ENCODE measurements at places on chromosomes 6 and 20. TPM values are rescaled to one million over a fixed set of nuclear protein-coding genes. Genes with fewer than 3 reads are reported as not detected.

GRCh38 chr6:37819802-37820717 lies 533 bp downstream of the ZFAND3 start:
- DNase-seq: no peak

GRCh38 chr6:147040121-147040910 lies 163.9 kb upstream of the STXBP5 start:
- no peak for DNase-seq

DNA sequence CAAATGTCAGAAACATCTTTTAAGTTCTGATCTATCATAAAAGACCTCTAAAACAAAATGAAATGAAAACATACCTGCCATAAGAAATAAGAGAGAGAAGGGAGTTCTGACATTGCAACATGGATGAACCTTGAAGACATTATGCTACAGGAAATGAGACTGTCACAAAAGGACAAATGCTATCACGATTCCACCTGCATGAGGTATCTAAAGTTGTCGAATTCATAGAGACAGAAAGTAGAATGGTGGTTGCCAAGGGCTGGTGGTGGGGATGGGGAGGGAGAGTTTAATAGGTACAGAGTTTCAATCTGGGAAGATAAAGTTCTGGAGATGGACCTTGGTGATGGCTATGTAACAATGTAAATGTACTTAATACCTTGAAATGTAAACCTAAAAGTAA lies 3.3 kb downstream of the EZR start:
- DNase-seq: no peak

GPR63 gene
- 3.4 TPM for polyA plus RNA-seq

DNA sequence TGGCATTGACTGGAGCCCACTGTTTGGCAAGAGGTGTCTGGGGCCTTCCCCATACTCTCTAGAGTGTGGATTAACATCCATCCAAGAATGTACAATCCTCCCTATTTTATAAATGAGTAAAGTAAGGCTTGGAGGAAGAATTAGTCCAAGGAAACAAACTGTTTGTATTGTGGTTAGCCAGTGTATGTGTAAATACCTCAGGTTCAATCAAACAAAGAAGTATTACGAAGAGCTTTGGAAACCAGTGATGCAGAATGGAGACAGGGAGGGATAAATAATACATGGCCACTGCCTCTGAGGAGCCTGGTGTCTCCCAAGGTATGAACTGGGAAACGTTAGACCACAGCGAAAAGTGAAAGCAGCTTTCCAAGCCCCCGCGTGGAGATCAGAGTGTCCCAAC lies 226.6 kb upstream of the RIN2 start:
- DNase-seq: no peak

DNA sequence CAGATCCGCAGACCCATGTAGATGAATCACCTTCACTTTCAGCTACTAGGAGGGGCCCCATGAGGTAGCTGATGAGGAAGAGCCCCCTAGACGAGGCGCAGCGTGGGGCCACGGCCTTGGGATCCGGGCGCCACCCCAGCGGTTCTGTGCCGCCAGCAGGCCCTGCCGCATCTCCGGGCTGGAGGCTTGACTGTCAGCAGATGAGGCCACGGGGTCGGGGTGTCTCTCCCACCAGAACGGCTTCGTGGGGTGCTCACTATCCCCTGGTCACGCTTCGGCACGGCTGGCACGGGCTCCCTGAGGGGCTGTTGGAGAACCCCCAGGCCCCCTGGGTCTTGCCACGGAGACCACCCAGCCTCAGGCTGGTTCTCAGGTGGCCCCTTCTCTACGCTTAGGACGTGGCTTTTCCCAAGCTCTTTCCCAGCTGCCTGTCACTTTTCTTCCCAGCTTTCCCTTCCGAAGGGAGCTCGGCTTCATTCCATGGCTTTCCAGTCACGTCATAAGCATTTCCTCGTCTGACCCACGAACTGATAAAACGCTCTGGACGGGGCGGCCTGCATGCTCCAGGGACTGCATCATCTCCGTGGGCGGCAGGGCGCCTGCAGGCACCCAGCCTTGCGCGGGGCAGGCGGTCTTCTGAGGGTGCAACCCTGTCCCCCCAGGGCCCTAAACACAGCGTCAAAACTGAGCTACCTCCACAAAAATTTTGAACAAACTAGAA lies 85.9 kb downstream of the THBS2 start:
- DNase-seq: no peak

GRCh38 chr20:54848262-54848661 lies 372.9 kb downstream of the DOK5 start:
- no peak for DNase-seq

GRCh38 chr20:25302596-25302995 lies 54.7 kb downstream of the PYGB start:
- no peak for DNase-seq

DNA sequence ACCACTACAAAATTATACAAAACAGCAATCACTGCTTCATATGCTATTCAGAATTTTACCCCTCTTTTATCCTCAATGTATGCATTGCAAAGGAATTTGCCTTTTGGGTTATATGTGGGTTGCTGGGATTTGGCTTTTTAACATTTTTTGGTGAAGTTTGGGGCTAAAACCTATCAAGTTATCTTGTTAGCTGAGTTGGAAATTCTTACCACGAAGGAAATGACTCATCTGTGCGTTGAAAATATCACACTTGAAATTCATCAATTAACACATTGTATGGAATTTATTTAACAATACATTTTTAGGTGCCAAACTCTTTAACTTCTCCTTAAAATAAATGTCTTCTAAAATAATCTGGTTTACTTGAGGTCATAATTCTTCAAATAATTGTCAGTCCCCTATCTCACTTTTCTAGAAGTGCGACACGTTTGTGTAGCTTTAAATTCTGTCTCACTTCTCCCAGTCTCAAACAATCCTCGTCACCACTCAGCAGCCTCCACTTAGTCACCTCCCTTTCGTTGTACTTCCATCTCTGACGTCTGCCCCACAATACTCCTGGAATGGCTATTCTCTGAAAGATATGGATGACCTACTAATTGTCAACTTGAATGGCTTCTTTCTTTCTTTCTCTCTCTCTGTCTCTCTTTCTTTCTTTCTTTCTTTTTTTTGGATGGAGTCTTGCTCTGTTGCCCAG lies 88.5 kb downstream of the PHACTR1 start:
- no peak for DNase-seq

- no peak for DNase-seq
Observed at GRCh38 chr6:125357515-125358256, 55.9 kb upstream of the HDDC2 start.

GRCh38 chr6:105748737-105749161 lies 337.4 kb upstream of the PRDM1 start:
- no peak for DNase-seq

DNA sequence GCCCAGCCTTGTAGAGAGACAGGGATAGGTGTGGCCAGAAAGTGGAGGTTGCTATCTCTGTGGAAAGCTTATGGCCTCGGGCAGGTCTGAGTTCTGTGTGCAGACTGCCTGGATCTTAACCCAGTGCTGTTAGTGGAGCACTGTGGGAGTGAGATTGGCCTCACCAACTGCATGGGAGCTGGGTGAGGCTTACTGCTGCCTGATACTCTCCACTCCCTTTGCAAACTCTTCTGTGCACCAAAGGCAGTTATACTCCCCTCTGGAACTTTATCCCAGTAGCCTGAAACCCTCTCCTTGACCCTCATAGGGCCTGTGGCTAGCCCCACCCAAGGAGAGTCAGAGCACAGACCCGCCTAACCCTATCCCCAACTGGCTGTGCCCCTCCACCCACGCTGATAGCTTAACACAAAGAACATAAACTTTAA lies 41.4 kb upstream of the PKIB start:
- DNase-seq: no peak

GRCh38 chr20:2124564-2125213 lies 23.1 kb downstream of the STK35 start:
- no peak for DNase-seq

- DNase-seq: no peak
Observed at GRCh38 chr20:57482148-57482547, 42.8 kb downstream of the CTCFL start.

- no peak for DNase-seq
Observed at GRCh38 chr6:3325210-3325609, 66.5 kb downstream of the PSMG4 start.

ZNF217 gene
- polyA plus RNA-seq: 35.7 TPM

DNA sequence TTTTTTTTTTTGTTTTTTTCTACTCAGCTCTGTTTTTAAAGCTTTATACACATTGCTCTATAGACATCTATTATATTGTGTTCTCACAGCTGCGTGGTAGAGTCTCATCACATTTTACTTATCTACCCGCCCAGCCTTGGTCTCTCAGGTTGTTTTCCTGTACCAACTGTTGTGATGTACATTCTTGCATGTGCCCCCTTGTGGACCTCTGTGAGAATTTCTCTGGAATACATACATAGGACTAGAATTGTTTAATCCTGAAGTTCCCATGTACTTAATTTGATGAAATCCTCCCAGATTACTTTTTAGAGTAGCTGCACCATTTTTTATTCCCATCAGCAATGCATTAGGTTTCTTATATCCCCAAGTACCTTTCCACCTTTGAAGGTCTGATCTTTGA lies 40.4 kb upstream of the TINAG start:
- DNase-seq: peak; percentile 27

SCUBE3 gene
- 37.6 TPM for polyA plus RNA-seq

LZTS3 gene
- 21.7 TPM for polyA plus RNA-seq

MAVS gene
- polyA plus RNA-seq: 34.7 TPM

GRCh38 chr6:108476376-108476775 lies 84.3 kb upstream of the FOXO3 start:
- DNase-seq: no peak

- no peak for DNase-seq
Observed at GRCh38 chr6:106897580-106897979, 76.9 kb downstream of the CD24 start.

GRCh38 chr6:140546640-140547039 lies 1172.2 kb upstream of the CITED2 start:
- DNase-seq: no peak

OPRM1 gene
- polyA plus RNA-seq: not detected

GRCh38 chr6:90105506-90106170 lies 191.0 kb downstream of the BACH2 start:
- DNase-seq: no peak

DNA sequence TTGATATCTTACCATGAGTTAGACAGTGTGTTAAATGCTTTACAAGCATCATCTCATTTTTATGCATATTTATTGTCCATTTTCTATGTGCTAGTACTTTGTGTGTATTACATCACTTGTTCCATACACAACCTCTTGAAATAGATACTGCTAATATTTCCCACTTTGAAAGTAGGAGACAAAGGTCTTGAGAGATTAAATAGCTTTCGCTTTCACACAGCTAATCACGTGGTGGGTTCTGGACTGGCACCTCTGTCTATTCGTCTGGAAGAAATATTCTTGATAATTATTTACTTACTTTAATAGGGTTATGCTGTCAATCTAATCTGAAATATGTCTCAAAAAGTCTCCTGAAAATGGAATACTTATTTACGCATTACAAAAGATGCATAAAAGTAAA lies 30.2 kb downstream of the EPHA7 start:
- no peak for DNase-seq

CSTF1 gene
- polyA plus RNA-seq: 43.8 TPM

DNA sequence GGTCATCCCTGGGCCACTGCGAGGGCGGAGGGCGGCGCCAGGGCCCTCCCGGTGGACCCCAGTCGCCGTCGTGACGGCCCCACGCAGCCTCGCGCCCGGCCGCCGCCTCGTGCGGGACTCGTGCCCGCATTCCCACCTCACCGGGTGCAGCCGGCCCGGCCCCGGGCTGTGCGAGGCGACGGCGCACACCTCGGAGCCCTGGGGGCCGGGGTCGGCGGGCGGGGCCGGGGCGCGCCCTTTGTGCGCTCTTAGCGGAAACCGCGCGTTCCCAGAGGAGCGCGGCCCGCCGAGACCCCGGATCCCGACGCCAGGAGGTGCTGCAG lies 5.5 kb upstream of the DLL1 start:
- no peak for DNase-seq

GRCh38 chr6:17432356-17432755 lies 39.0 kb downstream of the CAP2 start:
- DNase-seq: no peak

PRDM13 gene
- not detected for polyA plus RNA-seq

DNA sequence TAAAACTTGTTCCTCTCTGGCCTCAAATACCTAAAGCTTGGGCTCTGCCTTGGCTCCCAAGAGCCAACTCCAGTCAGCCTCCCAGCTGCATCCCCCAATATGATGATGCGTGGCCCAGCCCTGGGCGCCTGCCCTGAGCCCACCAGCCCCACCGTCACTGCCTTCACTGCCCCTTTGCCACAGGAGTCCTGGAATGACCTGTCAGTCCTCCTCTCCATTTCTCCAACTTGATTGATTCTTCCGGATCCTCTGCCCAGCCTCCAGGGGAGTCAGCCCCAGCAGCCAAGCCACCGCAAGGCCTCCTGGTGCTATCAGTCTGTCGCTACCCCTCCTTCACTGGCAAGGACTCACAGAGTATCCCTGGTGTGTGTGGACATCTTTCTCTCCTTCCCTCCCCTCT lies 96.7 kb upstream of the PMEPA1 start:
- DNase-seq: no peak

DNA sequence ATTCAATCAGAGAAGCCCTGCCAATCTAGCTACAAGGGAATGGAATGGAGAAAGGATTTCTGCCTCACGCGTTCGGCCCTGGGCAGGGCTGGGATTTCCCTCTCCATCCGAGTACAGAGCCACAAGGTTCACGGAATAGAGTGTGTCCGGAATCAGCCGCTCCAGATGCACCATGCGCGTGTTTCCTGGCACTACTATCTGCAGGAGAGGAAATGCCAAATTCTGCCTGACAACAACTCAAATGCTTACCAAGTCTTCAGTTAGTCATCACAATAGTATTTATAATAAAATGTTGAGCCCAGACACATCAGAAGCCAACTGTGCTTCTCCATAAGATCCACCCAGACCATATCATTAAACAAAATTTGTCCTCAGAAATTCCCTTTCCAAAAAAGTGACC lies 75.1 kb downstream of the COL12A1 start:
- DNase-seq: no peak

CCN6 gene
- polyA plus RNA-seq: 3.7 TPM

- DNase-seq: no peak
Observed at GRCh38 chr6:48377115-48377514, 266.1 kb upstream of the PTCHD4 start.

DNA sequence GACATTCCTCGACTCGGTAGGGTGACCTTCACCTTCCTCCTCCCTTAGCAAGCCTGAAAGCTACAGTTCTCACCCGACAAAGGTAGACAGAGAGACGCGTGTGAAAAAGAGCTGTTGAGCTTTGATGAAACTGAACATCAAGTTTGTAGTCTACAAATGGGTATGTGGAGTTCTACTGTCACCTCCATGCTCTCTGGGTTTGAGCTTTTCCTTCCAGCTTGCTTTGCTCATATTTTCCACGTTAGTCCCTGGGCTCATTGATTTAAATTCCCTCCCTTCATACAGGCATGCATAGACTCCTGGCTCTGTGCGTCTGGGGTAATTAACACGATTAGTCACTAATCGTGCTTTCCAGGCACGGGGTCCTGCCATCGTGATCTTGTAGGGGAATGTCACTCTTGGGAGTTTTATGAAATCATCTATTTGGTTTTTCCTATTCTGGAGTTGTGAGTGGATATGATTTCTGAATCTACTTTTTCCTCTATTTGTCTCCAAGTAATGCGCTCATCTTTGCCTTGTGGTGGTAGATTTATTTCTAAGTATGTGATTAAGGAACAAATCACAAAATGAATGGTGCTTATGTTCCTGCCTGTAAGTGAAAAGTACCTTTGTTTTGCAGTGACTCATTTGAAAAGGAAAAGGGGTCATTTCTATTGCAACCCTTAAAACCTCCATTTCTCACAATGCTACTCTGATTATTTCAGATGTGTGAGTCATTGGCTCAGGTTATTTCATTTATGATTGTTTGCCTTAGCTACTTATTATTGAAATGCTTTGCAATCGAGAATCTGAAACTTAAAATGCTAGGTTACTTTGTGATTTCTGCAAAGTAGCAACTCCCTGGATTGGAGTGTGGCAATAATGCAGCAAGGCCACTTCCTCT lies 154.6 kb downstream of the ZDHHC14 start:
- DNase-seq: no peak

- no peak for DNase-seq
Observed at GRCh38 chr6:159533016-159533415, 160.0 kb downstream of the SOD2 start.
